ENCODE measurements at places on chromosomes 6 and 20.
A peak's percentile ranks its signal among the peaks of the same experiment; 100 is the strongest.

DNA sequence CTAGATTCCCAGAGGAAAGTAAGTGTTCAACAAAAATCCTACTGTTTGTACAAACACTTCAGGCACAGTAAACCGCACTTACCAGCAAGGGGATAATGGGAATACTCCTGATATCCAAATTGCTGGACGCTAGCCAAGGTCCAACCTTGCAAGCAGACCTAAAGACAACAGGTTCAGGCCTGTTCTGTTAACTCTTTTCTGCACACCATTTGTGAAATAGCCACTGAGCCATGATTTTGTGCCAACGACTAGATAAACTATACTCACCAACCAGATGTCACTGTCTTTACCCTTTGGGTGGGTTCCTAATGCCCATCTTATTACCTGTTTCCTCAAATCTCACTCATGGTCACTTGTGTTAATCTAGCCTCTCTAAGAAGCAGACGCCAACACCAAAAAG is 43.5 kb downstream of the GOPC start:
- DNase-seq, result no peak

DNA sequence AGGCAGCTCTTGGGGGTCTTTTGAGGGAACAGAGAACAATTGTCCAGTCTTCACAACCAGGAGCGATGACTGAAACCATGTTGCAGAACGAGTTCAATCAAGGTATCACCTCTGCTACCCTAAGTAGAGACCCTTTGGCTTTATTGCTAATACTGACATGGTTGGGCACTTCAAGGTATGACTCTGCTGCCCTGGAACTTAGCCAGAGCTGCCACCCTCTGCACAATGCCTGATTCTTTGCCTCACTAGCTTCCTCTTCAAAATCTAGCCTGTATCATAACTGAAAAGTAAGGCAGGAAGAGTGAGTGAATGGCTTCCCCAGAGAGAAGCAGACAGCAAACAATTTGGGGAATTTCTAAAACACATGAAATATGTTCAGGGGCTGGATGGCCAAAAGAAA is 592.7 kb upstream of the NRSN1 start:
- peak; percentile 24 for DNase-seq

DNA sequence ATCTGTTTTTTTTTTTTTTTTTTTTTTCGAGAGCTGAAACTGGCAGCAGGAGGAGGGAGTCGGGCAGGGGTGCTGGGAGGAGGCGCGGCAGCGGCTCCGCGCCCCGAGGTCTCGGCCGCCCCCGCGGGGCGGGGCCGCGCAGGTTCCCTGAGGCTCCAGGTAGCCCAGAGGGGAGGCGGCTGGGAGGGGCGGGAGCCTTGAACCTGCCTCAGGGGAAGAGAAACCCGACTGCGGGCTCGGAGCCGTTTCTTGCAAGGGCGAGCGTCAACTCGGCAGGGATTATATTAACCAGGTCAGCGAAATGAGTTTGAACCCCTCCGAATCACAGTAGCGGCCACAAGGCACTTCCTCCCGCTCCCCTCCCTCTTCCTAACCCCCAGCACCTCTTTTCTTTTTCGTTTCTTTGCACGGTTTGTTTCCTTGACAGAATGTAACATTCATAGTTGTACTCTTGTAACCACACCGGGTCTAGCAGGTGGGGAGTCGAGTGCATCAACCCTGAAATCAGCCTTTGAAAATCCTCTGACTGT is 2.0 kb downstream of the MYB start:
- peak; percentile 7 for DNase-seq

GRCh38 chr6:131669891-131670290 is 31.3 kb downstream of the OR2A4 start:
- DNase-seq, result no peak

- no peak for DNase-seq
Measured at GRCh38 chr6:69795469-69796072, 1.2 kb downstream of the LMBRD1 start.

- DNase-seq, result no peak
Measured at GRCh38 chr20:19827818-19828217, 69.8 kb downstream of the RIN2 start.

- no peak for DNase-seq
Measured at GRCh38 chr6:139847457-139847813, 473.0 kb upstream of the CITED2 start.

- no peak for DNase-seq
Measured at GRCh38 chr6:37548067-37548674, 48.5 kb upstream of the CCDC167 start.

All from foreskin keratinocyte (primary cell).